ENCODE measurements at places on chromosomes 12 and 14. TPM values are rescaled to one million over a fixed set of nuclear protein-coding genes. Genes with fewer than 3 reads are reported as not detected.

Gene CCDC38
- not detected for total RNA-seq

Gene B4GALNT1
- 19.5 TPM for total RNA-seq

Gene BCL2L2
- 24.8 TPM for total RNA-seq

Gene KRT81
- not detected for total RNA-seq

Gene RFX4
- 52.1 TPM for total RNA-seq

Gene OR4K5
- not detected for total RNA-seq

Gene TBX5
- not detected for total RNA-seq

Gene LMNTD1
- not detected for total RNA-seq

Gene TTC6
- total RNA-seq = 0.40 TPM

Gene FSCB
- not detected for total RNA-seq

Gene PPP4R4
- 1.1 TPM for total RNA-seq

Gene KLRG1
- 7.0 TPM for total RNA-seq

Gene IGF1
- not detected for total RNA-seq

Gene CLEC4D
- not detected for total RNA-seq

Gene SMOC1
- total RNA-seq = 189 TPM

Gene GPRC5D
- not detected for total RNA-seq

Gene GNS
- total RNA-seq = 48.2 TPM

Gene LTBR
- 1.6 TPM for total RNA-seq

Gene LGR5
- total RNA-seq = 10.3 TPM

Gene LHX5
- 1.8 TPM for total RNA-seq

Gene KRT1
- total RNA-seq = not detected

Gene CCDC184
- total RNA-seq = 12.6 TPM

Gene SUPT16H
- 199 TPM for total RNA-seq

Gene SEC23A
- total RNA-seq = 70.6 TPM

Gene CDCA4
- total RNA-seq = 55.0 TPM

Gene CACNA1C
- 1.6 TPM for total RNA-seq

Gene TAS2R13
- 1.0 TPM for total RNA-seq

Gene MRPL51
- 262 TPM for total RNA-seq

Gene MGAT4C
- under 0.01 TPM for total RNA-seq

Gene CD163
- not detected for total RNA-seq

Gene ASIC1
- total RNA-seq = 25.0 TPM

Gene TAS2R20
- total RNA-seq = 1.1 TPM
